DMS53 (cell line): ENCODE measurements at places on chromosomes 13 and 19.

GRCh38 chr13:90302107-90302506 is 1045.4 kb upstream of the MIR17HG start:
- no peak for DNase-seq

DNA sequence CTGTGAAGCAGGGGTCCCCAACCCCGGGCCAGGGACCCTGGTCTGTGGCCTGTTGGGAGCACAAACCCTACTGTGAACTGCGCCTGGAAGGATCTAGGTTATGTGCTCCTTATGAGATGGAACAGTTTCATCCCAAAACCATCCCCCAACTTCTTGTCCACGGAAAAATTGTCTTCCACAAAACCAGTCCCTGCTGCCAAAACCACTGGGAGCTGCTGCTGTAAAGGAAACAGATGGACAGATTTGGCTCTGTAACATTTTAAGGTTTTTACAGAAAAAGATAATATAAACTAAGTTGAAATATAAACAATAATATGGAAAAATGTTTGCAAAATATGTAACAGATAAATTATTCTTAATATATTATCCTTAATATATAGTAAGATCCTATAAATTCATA is 73.7 kb downstream of the COG6 start:
- DNase-seq, result no peak

DNA sequence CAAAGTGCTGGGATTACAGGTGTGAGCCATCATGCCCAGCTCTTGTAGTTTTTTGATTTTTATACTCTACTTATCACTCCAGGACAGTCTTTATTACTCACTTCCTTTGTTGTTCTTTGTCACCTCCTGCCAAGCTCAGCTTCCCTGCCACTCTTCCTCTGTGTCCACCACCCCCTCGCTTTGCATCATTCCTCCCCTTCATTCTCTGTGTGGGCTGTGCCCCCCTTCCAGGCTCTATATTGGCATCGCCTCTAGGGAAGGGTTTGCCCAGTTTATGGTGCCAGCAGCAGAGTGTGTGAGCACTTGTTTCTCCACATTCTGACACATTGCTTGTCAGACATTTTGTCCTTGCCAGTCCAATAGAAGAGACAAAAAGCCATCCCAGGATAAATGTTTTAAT is 15.1 kb downstream of the ZNF302 start:
- no peak for DNase-seq

DNA sequence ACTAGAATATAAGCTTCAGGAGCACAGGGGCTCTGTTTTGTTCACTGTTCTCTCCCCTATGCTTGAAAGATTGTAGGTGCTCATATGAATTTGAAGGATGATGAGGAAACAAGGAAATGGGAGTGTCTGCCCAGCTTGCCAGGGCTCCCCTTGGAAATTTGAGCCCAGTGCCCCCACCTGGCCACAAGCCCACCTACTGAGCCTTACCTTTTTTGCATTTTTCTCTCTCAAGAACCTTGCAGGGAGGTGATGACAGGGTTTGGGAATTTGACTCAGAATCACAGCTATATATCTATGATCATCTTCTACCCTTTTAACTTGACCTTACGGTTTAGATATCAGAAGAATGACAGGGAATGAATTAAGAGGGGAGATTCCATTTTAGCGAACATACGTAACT is 33.8 kb downstream of the SERP2 start:
- no peak for DNase-seq

DNA sequence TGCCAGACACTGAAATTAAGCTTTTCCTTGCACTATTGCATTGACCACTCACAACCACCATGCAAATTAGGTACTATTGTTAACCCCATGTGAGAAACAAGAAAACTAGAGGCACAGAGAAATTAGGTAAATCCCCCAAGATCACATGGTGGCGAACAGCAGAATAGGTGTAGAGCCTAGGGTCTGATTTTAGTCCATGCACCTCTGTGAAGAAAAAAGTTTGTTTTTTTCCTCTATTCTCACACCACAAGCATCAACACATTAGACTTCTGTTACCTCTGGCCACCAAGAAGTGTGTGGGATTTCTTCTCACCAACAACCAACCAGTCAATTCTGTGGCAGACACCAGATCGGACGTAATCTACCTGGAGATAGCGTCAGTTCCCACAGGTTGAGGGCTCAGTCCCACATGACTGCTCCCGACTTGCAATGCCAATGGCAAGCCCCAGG is 391.9 kb downstream of the COG6 start:
- no peak for DNase-seq

- peak; percentile 70 for DNase-seq
Observed at GRCh38 chr13:36115306-36115705, 15.9 kb downstream of the DCLK1 start.

DNA sequence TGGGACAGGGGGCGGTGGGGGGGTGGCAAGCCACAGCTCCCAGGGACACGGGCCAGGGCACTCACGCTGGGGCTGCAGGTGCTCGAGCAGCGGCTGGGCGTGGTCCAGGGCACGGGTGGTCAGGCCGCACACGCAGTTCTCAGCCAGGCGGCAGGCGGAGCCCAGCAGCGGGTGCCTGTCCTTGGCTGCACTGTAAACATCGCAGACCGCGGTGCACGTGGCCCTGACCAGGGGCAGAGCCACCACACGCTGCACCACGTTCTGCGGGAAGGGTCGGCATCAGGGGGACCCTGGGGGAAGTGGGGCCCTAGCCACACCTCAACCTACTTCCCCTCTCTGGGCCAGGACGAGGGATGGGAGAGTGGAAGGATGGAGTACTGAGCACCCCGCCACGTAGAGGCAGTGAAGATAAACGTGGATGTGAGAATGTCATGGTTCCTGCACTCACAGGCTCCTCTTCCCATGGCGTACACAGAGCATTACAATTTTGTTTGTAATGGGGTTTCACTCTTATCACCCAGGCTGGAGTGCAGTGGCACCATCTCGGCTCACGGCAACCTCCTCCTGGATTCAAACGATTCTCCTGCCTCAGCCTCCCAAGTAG is 3.4 kb downstream of the PLIN5 start:
- peak; percentile 58 for DNase-seq

GRCh38 chr13:27562457-27562856 is 57.9 kb downstream of the LNX2 start:
- DNase-seq, result no peak

GRCh38 chr19:35623327-35624010 is 5.4 kb upstream of the RBM42 start:
- DNase-seq, result no peak

DNA sequence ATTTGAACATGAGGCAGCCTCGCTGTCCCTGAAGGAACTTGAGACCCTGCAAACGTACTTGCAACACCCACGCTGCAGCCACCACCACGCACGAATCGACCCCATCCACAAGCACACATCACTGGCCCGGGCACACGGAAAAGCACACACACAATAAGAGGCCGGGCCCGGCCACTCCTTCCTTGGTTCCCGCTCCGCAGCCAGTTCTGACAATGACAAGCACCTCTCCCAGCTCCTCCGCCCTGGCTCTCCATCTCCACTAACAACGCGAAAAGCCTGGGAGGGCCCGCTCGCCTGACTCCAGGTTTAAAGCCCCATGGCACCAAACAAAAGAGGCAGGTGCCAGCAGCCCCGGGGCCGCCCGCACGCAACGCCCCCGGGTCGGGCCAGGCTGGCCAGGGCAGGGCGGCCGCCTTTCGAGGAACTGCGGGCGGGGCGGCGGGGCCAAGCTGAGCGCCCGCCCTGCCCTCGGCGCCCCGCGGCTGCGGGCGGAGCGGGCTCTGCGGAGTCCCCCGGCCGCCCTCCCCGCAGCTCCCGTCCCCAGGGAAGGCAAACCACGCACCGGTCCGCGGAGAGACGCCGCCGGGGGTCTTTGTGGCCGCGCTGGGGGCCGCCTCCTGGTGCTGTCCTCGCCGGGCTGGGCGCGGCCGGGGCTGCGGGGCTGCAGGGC is 495 bp downstream of the DCLK1 start:
- DNase-seq, result peak; percentile 75
